ENCODE measurements at places on chromosomes 3 and 15.
A peak's percentile ranks its signal among the peaks of the same experiment; 100 is the strongest.

DNA sequence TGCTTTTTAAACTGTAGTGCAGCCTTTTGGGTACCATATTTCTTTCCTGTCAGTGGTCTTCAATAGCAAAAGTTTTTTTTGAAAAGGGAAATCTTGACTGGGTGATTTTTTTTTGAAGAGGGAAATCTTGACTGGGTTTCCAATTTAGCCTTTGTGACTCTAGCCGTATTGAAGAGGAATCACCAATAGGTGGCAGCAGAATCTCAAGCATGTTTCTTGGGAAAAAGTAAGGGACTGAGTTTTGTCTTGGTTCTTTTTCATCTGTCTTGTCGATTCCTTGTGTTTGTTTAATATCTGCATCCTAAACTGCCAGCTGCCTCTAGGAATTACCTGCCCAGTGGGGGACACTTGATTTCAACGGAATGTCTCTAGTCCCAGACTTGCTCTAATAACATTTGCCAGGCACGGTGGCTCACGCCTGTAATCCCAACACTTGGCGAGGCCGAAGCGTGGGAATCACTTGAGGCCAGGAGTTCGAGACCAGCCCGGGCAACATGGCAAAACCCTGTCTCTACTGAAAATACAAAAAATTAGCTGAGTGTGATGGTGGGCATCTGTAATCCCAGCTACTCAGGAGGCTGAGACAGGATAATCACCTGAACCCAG is 89.2 kb downstream of the RBPMS2 start:
- DNase-seq: peak; percentile 63

DNA sequence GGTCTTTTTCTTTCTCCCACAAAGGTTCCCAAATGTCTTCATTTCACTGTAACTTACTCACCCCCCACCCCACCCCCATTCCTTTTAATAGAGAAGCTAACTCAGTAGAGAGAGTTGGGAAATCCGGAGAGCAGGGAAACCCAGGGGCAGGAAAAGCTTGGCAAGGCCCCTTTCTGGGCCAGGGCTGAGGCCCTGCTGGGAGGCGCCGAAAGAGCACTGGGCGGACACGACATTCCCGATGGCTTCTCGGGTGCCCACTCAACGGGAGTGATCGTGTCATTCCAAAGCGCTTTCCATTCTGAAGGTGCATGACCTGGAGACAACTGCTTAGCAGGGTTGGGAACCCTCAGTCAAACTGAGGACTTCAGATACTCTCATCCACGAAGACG is 1.6 kb upstream of the DALRD3 start:
- no peak for DNase-seq

- DNase-seq: peak; percentile 43
Observed at GRCh38 chr15:59371458-59372351, 966 bp downstream of the MYO1E start.

GRCh38 chr3:80472961-80473360 is 705.2 kb upstream of the ROBO1 start:
- DNase-seq: no peak

GRCh38 chr3:32335365-32336112 is 56.1 kb upstream of the CMTM7 start:
- no peak for DNase-seq

- peak; percentile 46 for DNase-seq
Observed at GRCh38 chr3:132660811-132661070, 612 bp downstream of the UBA5 start.

DNA sequence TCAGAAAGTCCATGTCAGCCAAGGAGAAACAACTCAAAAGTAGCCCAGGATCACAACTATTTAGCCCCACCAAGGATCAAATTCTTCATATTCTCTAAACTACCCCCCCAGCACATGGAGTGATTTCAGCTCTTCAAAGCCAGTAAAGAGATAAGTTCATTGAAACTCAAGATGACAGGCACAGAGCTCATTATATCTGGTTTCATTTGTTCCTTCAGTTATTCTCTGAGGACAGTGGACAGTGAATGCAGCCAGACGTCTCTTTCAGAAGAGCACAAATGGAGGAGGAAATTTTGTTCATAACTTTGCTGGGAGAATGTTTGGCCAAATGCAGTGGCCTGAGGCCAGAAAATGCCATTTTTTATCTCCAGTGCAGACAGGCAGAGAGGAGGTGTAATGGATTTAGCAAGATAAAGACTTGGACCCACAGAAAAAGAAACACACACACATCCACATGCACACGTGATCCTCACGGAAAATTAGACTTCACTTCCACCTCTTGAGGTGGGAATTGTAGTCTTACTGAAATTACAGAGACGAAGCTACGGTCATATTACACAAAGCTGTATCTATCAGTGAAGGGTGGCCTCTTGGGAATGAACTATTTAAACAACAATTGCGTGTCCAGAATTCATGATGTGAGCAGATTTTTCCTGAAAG is 64.6 kb downstream of the HES1 start:
- DNase-seq: no peak

DNA sequence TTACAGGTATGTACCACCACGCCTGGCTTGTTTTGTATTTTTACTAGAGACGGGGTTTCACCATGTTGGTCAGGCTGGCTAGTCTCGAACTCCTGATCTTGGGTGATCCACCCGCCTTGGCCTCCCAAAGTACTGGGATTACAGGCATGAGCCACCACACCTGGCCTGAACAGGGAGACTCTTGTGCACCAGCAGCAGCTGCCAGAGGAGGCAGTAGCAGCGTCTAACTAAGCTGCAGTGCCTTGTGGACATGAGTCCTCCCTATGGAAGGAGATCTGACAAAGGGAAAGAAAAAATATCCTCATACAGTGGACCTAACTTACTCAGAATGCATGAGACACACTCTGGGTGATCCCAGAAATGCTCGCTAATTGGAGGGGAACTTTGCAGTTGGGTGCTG is 36.8 kb upstream of the NEO1 start:
- no peak for DNase-seq

- DNase-seq: no peak
Observed at GRCh38 chr3:23442598-23443383, 239.7 kb downstream of the UBE2E2 start.

GRCh38 chr3:194267744-194268653 is 83.1 kb downstream of the CPN2 start:
- DNase-seq: no peak

GRCh38 chr15:89551550-89551949 is 23.7 kb upstream of the TICRR start:
- no peak for DNase-seq

DNA sequence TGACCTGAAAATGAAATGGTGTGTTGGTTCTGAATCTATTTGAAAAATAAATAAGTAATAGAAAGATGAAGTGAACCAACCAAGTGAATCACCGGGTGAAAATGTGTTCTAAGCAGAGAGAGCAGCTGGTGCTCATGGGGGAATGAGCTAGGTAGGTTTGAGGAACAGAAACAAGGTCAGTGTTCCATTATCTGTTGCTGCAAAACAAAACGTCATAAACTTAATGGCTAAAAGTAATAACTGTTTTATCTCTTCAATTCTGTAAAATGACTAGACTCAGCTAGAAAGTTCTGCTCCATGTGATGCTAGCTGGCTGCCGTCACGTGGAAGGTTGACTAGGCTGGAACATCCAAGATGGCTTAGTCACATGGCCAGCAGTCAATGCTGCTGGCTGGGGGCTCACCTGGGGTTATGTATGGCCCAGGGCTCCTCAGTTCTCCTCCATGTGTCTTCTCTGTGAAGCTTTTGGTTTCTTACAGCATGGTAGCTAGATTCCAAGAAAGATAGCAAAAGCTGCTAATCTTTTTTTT is 13.3 kb upstream of the SH3BP5 start:
- DNase-seq: no peak

GRCh38 chr3:86929046-86929445 is 61.9 kb downstream of the VGLL3 start:
- no peak for DNase-seq

- DNase-seq: no peak
Observed at GRCh38 chr3:126934991-126935390, 47.9 kb upstream of the PLXNA1 start.

DNA sequence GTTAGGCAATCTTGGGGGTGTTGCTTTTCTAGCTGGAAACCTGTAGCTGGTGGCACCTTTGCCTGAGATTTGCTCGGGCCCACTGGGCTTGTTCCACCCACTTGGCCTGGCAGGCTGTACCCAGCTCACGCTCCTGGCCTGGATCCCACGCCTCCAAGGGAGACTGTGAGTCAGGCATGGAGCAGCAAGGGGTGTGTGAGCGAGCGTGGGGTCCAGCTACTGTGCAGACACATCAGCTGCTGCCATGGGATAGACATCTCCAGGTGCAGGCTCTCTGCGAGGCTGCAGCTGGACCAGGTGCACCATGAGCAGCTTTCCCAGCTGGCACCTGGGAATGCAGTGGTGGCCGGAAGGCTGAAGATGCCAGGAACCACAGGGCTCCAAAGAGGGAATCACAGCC is 36.0 kb downstream of the NR1D2 start:
- no peak for DNase-seq

- no peak for DNase-seq
Observed at GRCh38 chr15:50257924-50258323, 7.6 kb downstream of the HDC start.

GRCh38 chr3:148331081-148331846 is 366.4 kb upstream of the AGTR1 start:
- no peak for DNase-seq

- DNase-seq: no peak
Observed at GRCh38 chr3:189013224-189013888, 158.4 kb upstream of the TPRG1 start.

GRCh38 chr15:37220949-37221670 is 120.8 kb upstream of the MEIS2 start:
- DNase-seq: peak; percentile 72

DNA sequence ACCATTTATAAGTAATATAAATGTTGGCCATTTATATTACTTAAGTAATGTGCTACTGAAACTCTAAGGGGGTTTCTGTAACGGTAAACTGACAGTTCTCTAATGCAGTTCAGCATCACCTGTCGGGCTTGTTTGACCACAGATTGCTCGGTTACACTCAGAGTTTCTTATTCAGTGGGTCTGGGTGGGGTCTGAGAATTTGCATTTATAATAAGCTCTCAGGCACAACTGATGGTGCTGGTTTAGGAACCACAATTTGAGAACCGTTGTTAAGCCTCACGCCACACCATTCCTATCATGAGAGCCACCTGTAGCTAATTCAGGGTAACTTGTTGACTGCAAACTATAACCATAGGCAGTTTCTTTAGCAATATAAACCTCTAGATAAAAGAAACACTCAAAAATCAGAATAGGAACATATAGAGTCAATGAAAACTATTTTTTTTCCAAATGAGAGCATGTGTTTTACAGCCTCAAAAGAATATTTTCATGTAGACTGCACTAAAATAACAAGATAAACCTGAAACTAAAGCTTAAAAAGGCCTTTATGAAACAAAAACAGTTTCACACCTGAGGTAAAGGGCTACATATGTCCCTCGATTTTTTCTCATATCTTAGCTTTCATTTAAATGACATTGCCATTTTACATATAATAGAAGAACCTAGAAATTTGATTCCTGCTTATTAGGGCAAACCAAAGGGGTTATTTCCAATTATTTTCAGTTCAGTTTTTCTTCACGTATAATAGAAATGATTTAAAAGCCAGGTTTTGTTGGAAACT is 604.8 kb downstream of the UNC13C start:
- DNase-seq: no peak

- DNase-seq: no peak
Observed at GRCh38 chr15:69958496-69959084, 139.1 kb downstream of the TLE3 start.

GRCh38 chr15:93466380-93466779 is 377.4 kb upstream of the RGMA start:
- DNase-seq: no peak

- DNase-seq: no peak
Observed at GRCh38 chr3:134079111-134079547, 49.4 kb upstream of the SLCO2A1 start.

GRCh38 chr3:43644443-43644842 is 22.6 kb upstream of the ANO10 start:
- DNase-seq: no peak

DNA sequence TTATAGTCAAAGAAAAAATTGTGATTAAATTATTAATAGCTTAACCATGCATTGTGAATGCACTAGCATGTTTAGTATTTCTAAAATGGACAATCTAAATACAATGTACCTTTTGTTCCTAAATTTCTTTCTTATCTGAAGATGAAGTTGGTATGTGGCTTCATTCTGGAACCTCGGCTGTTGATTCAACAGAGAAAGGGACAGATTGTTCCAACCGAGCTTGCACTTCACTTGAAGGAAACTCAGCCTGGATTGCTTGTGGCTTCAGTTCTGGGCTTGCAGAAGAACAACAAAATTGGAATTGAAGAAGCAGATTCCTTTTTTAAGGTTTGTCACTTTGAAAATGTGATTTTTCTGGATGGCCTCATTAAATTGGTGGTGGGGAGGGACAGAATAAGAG is 32.6 kb downstream of the HPS3 start:
- DNase-seq: no peak

DNA sequence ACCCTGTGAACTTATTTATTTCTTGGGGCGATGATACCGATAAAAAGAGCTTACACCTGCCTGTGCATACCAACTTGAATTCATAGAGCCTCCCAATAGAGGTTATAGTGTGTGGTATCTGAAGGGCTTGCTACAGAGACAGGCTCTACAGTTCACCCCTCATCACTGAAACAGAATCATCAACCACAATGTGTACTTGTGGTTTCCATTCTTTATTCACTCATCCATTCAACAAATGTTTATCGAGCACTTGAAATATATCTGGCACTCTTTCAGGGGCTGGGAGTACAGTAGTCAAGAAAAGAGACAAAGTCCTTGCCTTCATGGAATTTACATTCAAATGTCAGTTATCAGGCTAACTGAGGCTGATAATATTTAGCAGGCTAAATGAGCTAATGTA is 134.4 kb upstream of the SKOR1 start:
- DNase-seq: peak; percentile 26

- no peak for DNase-seq
Observed at GRCh38 chr3:126951561-126951960, 31.4 kb upstream of the PLXNA1 start.

- DNase-seq: no peak
Observed at GRCh38 chr15:99073008-99073717, 31.7 kb upstream of the SYNM start.

- no peak for DNase-seq
Observed at GRCh38 chr3:50405249-50405648, 45.9 kb upstream of the TMEM115 start.

All from NCI-H1105 treated with DMSO at 0.1 percent for 48 hours (cell line).